ENCODE measurements at places on chromosomes 5 and 9. TPM values are rescaled to one million over a fixed set of nuclear protein-coding genes. Genes with fewer than 3 reads are reported as not detected.

ADAMTS19 gene
- under 0.01 TPM for total RNA-seq

ORM2 gene
- total RNA-seq = not detected

- no peak for DNase-seq
Measured at GRCh38 chr5:77431286-77431685, 60.8 kb downstream of the WDR41 start.

SLC6A18 gene
- not detected for total RNA-seq

DNA sequence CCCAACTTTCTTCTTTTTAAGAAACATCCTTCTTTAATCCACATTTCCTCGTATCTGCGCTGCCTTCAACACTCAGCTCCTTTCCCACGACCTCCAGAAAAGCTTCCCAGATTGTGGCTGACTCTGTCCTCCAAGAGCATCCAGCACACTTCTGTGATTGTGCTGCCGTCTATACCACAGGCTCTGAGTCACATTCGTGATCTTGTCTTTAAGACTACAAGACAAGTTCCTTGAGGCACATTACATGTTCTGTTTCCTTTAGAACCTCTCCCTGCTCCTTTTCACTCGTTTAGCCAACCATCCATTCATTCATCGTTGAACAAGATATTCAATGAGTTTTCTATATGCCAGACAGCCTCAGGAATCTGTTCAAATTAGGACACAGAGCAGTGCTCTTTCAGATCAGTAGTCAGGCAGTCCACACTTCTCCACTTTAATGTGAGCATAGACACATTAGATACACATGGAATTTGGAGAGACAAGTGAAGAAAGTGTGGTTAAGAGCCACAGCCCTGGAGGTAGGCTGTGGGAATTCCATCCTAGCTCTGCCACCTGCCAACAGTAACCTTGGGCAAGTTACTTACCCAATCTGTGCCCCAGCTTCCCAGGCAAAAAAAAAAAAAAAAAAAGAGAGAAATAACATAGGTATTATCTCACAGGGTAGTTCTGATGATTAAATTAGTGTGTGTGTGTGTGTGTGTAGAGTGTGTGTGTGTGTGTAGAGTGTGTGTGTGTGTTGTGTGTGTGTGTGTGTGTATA, 18.9 kb downstream of the WHRN start:
- no peak for DNase-seq

GRCh38 chr5:82298668-82299067, 20.5 kb upstream of the RPS23 start:
- DNase-seq = peak; percentile 47

GRCh38 chr5:157303667-157304327, 37.9 kb downstream of the CYFIP2 start:
- DNase-seq = no peak

SLC6A7 gene
- total RNA-seq = not detected

TAF11L10 gene
- total RNA-seq = not detected

DNA sequence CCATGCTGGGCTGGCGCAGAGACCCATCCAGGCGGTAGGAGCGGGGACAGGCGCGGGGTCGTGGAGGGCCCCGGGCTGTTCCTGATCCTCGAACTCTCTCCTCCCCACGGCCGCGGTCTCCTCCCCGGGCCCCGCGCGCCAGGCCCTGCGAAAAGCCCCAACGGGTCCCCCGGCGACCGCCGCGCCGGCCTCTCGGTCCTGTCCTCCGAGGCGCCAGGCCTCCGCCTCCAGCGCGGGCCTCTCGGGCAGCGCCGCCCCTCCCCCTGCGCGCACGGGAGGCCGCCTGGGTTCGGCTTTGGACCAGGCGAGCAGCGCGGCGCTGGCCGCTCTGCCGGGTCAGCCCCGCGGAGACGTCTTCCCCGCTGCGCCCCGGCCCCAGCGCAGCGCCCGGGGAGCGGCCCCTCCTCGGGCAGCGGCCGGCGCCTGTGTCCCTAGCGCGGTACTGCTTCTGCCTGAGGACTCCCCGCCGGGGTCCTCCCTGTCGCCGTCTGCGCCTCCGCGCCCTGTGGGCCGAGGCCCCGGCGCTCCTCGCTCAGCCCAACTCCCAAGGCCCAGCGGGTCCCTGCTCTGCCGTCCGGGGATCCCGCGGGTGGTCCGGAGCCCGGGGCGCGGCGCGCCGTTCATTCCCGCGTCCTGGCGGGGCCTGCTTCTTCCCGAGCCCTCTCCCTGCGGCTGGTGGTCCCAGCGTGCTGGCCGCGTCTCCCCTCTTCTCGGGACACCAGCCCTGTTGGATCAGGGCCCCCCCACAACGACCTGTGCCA, 13.4 kb downstream of the COL23A1 start:
- no peak for DNase-seq

GRCh38 chr5:14148890-14149671, 5.9 kb downstream of the TRIO start:
- DNase-seq = no peak

DNA sequence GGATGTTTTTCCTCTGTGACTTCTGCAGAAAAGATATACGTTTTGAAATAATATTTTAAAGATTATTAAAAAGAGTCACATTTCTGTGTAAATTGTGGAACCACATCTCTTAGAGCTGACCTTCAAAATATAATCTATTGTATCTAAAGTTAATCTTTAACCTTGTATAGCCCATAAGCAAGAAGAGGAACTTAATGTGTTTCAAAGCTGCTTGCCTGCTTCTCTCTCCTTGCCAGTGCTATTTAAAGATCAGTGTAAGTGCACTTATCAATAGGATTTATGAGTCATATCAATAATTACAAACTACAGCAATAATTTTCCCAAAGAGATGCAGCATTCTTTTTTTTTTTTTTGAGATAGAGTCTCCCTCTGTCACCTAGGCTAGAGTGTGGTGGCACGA, 29.4 kb upstream of the GDA start:
- no peak for DNase-seq

DNA sequence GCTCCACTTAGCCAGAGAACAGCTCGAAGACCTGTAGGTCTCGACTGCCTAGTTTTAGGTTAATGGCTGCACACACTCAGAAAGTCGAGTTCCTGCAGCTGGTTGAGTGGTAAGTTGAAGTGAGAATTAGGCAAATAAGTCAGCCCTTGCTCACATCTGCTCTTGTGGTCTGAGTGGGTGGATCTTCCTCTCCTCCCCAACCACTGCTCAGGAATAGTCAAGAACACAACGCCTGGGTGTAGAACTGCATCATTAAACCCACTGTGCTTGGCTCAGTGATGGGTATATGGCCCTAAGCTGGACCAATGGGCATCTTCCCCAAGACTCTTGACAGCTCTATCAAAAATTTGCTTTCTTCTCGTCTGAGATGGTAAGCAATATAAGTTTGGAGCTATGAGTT, 20.9 kb upstream of the ADAM19 start:
- DNase-seq = no peak

CTSV gene
- total RNA-seq = 17.4 TPM

DNA sequence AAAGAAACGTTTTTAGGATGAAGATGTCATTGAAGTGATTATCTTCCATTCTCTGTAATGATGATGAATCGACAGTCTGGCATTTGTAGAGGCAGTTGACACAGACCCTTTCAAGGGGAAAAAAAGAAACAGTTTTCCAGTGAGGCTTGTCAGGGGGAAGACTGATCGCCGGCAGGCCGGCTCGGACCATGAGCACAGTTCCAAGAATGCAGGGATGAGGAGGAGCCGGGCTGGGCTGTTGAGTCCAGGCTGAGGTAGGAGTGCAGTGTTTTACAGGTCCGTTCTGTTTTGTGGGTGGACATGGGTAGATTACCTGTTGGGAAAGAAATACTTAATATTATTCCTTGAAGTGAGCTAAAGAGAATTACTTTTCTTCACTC, 194.6 kb downstream of the AOPEP start:
- peak; percentile 71 for DNase-seq

OXCT1 gene
- total RNA-seq = 20.5 TPM

- DNase-seq = no peak
Measured at GRCh38 chr9:120212853-120213200, 367.1 kb downstream of the CDK5RAP2 start.

GRCh38 chr5:170546282-170546681, 42.5 kb downstream of the KCNIP1 start:
- DNase-seq = no peak

DNA sequence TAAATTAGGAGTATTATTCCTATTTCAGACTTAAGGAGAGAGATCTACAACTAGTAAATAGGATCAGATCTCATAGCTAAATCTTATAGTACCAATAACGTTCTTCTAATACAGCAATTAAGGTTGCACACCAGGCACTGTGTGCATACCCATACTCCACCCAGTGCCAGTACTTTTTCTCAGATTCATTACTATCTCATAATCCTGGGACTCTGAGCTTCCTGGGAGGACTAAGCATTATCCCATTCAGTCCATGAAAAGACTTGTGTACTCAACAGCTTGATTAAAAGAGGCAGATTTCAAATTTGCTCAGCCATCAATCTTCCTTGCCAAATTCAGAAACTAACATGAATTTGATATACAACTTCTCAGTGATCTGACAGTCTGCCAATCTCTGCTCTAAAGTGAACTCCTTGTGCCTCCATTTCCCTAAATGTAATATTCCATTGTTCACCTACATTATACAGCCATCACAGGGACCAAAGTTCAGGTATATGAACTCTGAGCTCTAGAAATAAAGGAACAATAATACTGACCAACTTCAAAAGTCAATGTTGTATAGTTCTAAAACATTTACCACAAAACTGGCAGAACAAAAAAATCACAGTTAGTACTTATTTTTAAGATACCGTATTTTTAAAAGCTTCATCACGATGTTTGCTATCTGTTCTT, 7.2 kb downstream of the STRBP start:
- DNase-seq = no peak

- DNase-seq = no peak
Measured at GRCh38 chr9:73845539-73845938, 651.6 kb upstream of the RORB start.

DNA sequence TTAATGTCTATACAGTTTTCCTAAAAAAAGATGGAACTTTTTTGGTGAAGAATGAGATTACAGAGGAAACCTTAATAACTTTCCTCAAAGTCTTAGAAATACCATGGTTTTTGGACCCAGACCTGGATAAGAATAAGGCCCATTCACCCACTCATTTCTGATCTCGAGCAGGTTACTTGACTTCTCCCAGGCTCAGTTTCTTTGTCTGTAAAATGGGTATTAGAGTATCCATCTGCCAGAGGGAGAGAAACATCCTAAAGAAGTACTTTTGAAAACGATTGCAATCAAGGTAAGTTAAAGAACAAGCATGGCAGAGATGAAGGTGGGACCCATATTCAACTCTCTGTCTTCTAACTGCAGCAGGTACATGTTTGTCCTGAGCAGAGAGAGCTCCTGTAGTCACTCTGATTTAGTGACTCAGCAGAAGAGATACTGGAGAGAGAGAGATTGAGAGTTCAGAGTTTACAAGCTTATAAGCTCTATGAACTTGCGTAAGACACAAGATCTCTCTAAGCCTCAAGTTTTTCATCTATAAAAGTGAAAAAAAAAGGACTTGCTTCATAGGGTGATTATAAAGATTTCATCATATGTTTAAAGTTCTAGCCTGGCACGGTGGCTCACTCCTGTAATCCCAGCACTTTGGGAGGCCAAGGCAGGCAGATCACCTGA, 379.4 kb upstream of the SGCD start:
- DNase-seq = no peak

GRCh38 chr5:20028506-20028905, 40.5 kb upstream of the CDH18 start:
- DNase-seq = no peak

DNA sequence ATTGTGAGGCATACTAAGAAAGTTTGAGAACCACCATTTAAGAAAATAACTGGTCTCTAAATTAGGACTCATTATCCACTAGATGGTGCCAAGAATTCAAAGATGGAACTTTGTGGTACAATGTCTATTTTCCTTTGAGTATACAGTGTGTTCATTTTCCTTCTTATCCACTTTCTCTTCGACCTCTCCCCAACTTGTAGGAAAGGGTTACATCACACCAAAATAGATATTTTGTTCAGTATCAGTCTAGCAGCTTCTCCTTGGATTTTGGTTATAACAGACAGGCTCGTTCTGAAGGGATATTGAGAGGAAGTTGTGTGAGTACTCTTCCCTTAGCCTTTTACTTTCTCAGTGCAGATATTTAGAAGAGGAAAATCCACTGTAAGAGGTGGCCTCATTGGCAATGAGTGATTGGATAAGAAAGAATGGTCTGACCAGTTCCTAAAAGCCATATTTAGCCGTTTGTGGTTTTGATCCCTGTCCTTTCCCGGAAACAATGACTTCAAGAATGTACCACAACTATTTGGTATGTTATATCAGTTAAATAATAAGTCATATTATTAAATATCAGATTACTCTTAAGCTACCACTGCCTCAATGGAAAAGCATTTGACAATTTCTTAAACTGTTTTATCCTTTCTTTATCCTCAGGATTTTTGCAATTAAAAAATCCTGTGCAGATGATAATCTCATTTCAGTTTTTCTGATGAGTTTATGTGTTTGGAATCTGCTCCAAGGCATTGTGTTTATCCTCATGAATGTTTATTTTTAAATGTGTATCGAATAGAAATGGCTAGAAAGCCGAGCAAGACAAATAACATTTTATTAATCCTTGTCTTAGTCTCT, 69.0 kb upstream of the GRAMD2B start:
- DNase-seq = peak; percentile 97

DNA sequence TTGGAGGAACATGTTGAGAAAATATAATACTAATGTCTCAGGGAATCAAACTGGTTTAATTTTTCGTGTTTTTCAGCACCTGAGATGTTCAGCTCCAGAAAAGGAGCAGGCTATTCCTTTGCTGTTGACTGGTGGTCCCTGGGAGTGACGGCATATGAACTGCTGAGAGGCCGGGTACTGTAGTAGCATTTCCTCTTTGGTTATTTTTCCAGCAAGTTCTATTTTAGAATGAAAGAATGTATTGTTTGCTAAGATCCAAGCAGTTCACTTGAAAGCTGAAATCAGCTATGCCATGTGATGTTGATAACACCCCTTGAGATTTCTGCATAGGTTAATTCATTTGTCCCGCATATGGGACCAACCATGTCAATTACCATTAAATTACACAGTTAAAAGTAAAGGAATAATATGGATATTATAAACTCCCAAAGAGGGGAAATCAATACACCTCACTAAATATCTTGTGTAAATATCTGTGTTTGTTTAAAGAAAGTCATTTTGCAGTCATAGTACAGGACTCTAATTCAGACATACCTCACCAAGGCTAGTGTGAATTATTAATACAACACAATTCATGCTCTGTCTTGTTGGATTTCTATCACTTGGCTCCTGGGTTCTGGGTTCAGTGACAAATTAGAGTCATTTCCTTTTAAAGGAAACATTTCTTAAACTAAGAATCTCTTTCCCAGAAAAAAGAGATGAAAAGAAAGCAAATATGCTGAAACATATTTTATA, 126.8 kb downstream of the STK32A start:
- DNase-seq = peak; percentile 75
